T-cell (primary cell): ENCODE measurements at places on chromosomes 6 and 20. TPM values are rescaled to one million over a fixed set of nuclear protein-coding genes. Genes with fewer than 3 reads are reported as not detected.

GRCh38 chr20:59120491-59120890, 43.1 kb upstream of the ZNF831 start:
- peaks cover 76% of the 10 kb centered on the region for H3K4me1 ChIP-seq
- H3K36me3 ChIP-seq = no peaks in the 10 kb centered on the region
- H3K27me3 ChIP-seq = no peaks in the 10 kb centered on the region
- no peak overlapping the region for H3K4me3 ChIP-seq

- no peaks in the 10 kb centered on the region for H3K27me3 ChIP-seq
- no peaks in the 10 kb centered on the region for H3K36me3 ChIP-seq
Observed at GRCh38 chr6:165484178-165484889, 174.9 kb upstream of the C6orf118 start.

GRCh38 chr6:28525496-28526039, at the start of gene GPX5:
GPX5 (plus strand) TSS chr6:28525881; CDS start chr6:28526014, 133 bp downstream.
- H3K27ac ChIP-seq = no peak within 1 kb of the TSS
- peak; percentile 17 for DNase-seq
- H3K4me3 ChIP-seq = no peak within 1 kb of the TSS
- peaks cover 20% of the 10 kb centered on the region for H3K4me1 ChIP-seq
- no peaks in the 10 kb centered on the region for H3K36me3 ChIP-seq
- H3K27me3 ChIP-seq = peaks cover 8% of the 10 kb centered on the region

DNA sequence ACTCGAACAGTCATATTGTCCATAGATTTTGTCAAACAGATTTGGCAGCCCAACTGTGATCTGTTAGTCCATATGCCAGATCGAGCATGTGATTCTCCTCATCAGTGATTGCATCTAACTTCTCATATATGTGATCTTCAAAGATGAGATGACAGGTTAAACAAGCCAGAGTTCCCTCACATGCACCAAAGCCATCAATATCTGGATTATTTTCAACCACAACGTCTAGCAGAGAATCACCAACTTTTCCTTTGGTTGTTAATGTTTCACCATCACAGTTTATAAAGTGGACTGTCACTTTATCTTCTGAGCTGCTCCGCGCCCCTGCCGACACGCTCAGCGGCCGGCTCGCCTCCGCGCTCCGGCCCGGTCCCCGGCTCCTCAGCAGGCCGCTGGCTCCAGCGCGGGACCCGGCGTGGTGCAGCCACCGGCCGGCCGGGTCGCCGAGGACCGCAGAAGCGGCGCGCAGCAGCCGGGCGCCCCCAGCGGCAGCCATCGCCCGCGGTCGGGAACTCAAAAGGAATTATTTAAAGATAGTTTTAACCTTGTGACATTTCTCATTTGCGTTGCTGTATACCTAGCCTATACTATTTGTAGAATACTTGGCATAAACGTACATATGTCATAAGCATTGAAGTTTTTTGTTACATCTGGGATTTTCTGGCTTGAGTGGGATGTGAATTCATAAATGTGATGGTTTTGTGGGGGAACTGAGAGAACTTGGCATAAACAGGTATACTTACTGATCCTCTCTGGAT, 40.1 kb upstream of the DYNLRB1 start:
- H3K27me3 ChIP-seq = no peaks in the 10 kb centered on the region
- no peaks in the 10 kb centered on the region for H3K4me1 ChIP-seq
- peak; percentile 24 for DNase-seq
- no peak overlapping the region for H3K27ac ChIP-seq
- no peak overlapping the region for H3K4me3 ChIP-seq
- H3K36me3 ChIP-seq = peaks cover 6% of the 10 kb centered on the region

DNA sequence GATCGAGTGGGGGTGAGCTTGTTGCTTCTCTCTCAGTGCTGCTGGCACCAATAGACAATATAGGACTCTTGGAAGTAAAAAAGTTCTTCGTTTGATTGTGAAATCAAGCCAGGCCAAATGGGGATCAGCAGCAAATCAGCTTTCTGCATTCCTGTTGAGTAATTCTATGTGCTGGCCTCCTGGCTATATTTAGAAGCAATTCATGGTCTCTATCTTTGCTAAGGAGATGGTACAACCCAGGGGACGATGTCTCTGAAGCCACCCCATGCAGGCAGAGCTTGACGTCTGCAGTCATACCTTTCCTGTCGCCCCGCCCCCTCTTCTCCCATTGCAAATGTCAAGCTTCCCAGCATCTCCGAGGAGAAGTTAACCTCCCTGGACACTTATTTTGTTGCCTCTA, 199.1 kb downstream of the SCP2D1 start:
- no peaks in the 10 kb centered on the region for H3K36me3 ChIP-seq
- H3K4me3 ChIP-seq = no peak overlapping the region
- no peak for DNase-seq

GRCh38 chr6:138809677-138810076, 13.8 kb downstream of the ECT2L start:
- no peak overlapping the region for H3K27ac ChIP-seq
- no peaks in the 10 kb centered on the region for H3K4me1 ChIP-seq
- H3K36me3 ChIP-seq = no peaks in the 10 kb centered on the region
- H3K27me3 ChIP-seq = no peaks in the 10 kb centered on the region

- no peak for DNase-seq
- H3K4me3 ChIP-seq = no peak overlapping the region
- no peak overlapping the region for H3K27ac ChIP-seq
- H3K36me3 ChIP-seq = peaks cover 20% of the 10 kb centered on the region
- peaks cover 25% of the 10 kb centered on the region for H3K4me1 ChIP-seq
- no peaks in the 10 kb centered on the region for H3K27me3 ChIP-seq
Observed at GRCh38 chr6:43579171-43579570, 3.2 kb downstream of the POLH start.

DNA sequence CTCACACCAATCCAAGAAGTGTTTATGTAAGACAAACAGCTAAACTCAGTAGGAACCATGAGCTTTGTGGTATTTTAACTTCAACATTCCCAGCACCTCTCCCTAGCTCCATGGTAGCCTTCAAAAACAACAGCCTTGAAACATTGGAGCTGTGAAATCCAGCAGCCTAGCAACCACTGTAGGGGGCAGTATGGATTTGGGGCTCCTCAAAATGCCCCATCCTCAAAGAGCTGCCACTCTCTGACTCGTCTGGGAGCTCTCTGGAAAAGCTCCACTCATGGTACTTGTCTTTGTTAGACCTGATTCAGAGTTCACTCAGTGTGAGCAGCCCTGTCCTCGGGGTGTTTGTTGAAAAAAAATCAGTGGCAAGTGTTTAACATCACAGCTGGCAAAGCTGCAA, 82.9 kb downstream of the KIF6 start:
- DNase-seq = no peak
- H3K36me3 ChIP-seq = no peaks in the 10 kb centered on the region
- H3K4me3 ChIP-seq = no peak overlapping the region
- H3K27ac ChIP-seq = no peak overlapping the region

- H3K4me1 ChIP-seq = peaks cover 3% of the 10 kb centered on the region
- DNase-seq = no peak
- H3K27me3 ChIP-seq = no peaks in the 10 kb centered on the region
- no peak overlapping the region for H3K4me3 ChIP-seq
Observed at GRCh38 chr6:79570129-79571029, 33.1 kb upstream of the LCA5 start.

DNA sequence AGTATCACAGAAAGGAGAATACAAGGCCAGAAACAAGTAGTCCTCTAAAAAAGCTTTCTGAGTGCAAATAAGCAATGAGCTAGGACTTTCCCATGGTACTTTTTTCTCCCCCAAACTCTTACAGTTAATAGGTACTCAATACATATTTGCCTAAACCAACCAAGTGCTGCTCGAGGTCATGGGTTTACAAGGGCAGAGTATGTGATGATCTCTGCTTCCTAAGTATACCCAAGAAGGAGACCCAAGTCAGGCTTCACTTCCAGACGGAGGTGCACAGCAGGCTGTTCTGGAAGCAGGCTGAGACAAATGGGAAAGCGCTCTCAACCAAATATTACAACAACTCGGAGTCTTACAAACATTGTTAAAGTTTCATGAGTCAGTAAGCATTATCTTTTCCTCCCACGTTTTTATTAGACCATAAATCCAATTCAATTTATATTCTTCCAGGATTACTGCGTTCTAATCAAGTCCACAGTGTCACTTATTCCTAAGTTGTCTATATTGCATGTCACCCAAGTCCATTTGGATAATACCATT, 8.1 kb downstream of the FYN start:
- H3K4me3 ChIP-seq = no peak overlapping the region
- H3K4me1 ChIP-seq = peaks cover 83% of the 10 kb centered on the region
- no peaks in the 10 kb centered on the region for H3K27me3 ChIP-seq
- H3K27ac ChIP-seq = peak overlapping the region; percentile 35
- no peak for DNase-seq

Gene BTNL2
- total RNA-seq = not detected

Gene HNF4A
- 0.32 TPM for total RNA-seq

Gene IRF4
- 56.5 TPM for total RNA-seq

Gene FOXA2
- not detected for total RNA-seq

Gene SIRPB2
- not detected for total RNA-seq

Gene EYA2
- total RNA-seq = not detected
